ENCODE measurements at places on chromosomes 6 and 20.

- DNase-seq = no peak
These were observed 97.4 kb downstream of the THBS2 start for GRCh38 chr6:169156108-169156792.

DNA sequence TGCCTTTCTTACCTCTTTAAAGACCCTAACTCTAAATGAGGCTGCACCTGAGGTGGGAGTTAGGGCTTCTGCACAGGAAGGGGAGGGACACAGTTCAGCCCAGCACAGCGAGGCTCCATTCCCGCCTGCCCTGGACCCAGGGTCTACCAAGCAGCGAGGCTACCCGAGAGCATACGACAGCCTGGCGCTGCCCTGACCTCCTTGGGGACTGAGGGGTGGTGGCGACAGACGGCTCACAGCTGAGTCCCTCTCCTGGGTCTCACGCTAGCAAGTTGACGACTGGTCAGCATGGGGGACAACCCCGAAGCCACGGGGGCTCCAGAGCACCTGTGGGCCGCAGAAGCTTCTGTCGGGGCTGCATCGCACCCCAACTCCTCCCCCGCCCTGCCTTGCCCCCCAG is 24.4 kb downstream of the SLC17A9 start:
- DNase-seq = no peak

GRCh38 chr6:26646074-26646473 is 13.5 kb downstream of the ZNF322 start:
- no peak for DNase-seq

DNA sequence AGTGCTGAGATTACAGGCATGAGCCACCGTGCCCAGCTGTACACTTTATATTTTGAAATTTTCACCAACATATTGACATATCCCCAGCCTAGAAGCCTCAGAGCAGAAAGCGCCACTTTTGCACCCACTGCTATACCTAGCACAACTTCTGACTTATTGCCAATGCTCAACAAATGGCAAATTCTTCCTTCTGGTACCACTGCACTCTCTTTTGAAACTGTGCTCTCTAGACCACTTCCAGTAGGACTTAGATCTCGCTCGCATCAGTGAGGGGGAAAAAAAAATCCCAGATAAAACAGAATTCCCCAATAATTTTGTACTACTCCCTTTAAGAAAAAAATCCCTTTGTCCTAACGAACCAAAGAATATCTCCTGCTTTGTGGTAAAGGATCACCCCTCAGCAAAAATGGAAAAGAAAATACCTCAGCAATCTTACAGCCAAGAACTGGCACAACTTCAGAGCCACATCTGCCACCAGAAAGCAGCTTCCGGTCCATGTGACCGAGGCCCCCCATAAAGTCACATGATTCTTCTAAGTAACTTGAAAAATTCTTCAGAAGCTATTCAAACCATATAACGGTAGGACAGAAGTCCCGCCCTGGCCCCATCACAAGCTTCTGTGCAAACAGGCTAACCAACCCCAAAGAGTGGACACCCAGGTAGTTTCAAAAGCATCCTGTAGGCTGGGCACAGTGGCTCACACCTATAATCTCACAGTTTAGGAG is 18.5 kb upstream of the IL17F start:
- no peak for DNase-seq

- DNase-seq = no peak
These were observed 123.0 kb downstream of the PREX1 start for GRCh38 chr20:48704761-48705160.

GRCh38 chr6:45677381-45678284 is 299.9 kb upstream of the SUPT3H start:
- no peak for DNase-seq

DNA sequence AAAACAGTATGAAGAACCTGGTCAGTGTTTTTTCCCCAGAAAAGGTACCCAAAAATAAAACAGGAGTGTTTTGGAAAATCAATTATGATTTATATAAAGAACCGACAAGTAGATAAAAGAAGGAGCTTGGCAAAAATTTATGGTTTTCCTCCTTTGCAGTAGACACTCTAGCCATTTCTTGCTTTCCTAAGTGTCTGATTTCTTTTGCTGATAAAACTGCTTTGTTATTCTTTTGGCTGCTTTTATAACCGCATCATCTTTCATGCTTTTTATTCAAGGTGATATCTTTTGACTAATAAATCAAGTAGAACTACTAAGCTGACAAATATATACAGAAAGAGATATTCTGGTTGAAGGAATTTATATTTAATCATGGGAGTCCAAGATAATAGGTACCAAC is 16.6 kb downstream of the ATG5 start:
- DNase-seq = no peak

DNA sequence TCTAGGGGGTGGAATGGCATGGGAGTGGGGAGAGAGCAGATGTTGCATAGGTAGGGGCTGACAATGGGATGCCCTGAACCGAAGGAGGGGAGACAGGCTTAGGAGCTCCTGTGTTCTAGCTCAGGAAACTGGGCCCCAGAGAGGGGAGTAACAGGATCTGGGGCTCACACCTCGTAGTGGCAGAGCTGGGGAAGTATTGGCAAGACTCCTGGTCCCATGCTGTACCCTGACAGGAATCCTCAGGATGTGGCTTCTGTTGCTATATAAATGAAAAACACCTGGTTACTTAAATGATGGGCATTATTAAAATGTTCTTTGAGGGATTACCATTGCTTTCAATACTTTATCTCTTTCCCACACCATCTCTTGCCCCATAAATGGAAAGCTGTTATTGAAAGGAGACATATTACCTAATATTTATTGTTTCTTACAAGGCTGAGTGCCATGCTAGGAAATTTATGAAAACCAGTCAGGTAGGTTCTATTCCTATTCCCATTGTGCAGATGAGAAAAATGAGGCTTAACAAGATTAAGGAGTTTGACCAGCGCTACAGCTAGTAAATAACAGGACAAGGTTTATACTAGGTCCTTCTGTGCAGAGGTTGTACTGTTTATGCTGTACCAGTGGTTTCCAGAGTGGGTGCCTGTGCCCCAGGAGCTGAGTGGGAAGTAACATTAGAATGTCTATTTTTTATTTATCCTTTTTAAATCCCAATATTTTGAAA is 35.3 kb upstream of the TCP11 start:
- DNase-seq = no peak

GRCh38 chr20:42378826-42379225 is 760.6 kb upstream of the CHD6 start:
- DNase-seq = no peak

GRCh38 chr6:99612551-99613408 is 6.1 kb downstream of the PRDM13 start:
- no peak for DNase-seq

DNA sequence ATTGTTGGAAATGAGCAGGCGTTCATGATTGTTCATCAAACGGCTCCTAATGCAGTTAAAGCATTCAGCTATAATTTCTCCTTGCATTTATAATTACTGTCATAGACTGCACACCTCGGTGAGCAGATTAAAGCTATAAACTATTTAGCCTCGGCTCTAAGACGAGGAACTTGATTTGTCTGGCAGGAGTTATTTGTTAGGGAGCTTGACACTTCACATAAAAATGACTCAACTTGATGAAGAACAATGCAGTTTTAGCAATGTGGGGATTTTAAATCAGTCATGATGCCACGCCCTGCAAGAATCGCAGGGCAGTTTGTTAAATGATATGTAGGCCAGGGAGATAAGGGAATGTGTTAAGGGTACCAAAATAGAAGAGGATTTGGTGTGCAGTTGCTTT is 290.2 kb downstream of the TSHZ2 start:
- no peak for DNase-seq

DNA sequence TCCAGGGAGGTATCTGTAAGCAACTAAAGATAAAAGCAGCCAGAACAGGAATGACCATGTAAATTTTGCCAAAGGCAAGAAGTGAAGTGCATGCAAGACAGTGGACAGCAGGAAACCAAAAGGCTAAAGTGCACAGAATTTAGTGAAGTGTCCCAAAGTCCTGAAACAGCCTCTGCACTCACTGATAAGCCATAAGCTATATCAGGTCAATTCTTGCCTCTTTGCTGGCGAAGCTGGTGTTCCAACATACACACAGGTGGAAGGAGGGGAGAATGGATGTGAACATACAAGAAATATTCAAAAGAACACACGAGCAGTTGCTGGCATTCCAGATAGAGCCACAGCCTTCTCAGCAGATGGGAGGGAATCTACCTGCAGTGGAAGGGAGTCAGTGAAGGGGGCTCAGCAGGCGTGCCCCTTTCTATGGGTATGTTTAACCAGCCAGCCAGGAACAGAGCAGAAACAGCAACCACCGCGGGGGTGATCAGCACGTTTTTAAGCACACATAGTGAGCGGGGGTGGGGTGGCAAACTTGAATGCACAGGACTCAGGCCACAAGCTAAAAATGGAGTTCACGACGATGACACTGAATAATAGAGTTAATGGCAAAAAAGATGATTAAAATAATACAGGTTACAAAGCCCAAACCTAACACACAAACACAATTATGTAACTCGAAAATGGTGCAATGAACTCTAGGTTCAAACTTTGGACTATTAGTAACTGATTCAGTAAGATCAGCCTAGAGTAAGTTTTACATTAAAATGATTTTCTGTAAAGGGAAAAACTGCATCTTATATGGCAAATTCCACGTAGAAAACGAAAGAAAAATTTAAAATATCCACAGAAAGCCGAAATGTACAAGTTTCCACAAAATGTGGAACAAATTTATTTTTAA is 1.2 kb downstream of the ECI2 start:
- DNase-seq = no peak

- DNase-seq = no peak
These were observed at the start of gene RIN2 for GRCh38 chr20:19758133-19758500. TSS of gene RIN2 (plus strand) at chr20:19758258. CDS start at chr20:19889602, 131,344 bp downstream.

GRCh38 chr6:89260832-89261231 is 43.7 kb upstream of the GABRR1 start:
- no peak for DNase-seq

- DNase-seq = no peak
These were observed 459.8 kb upstream of the RUNX2 start for GRCh38 chr6:44868335-44868668.

DNA sequence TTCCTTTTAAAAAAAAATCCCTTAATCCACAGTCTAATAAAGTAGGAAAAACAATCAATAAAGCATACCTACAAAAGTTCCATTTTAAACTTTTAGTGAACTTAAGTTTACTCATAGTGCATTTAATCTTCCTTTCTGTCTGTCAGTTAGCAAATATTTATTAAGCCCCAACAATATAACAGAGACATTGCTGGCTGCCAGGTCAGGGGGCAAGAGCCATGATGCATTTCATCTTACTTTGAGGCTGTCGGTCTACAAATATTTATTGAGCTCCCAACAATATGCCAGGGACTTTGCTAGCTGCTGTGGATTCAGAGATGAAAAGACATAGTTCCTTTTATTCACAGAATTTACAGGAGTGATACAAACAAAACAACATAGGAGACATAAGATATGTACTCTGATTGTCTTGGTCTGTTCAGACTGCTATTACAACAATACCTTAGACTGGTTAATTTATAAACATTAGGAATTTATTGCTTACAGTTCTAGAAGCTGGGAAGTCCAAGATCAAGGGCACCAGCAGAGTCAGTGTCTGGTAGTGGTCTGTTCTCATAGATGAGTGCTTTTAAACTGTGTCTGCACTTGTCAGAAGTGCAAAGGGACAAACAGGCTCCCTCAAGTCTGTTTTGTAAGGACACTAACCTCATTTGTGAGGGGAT is 118.6 kb downstream of the PLCB1 start:
- DNase-seq = no peak

DNA sequence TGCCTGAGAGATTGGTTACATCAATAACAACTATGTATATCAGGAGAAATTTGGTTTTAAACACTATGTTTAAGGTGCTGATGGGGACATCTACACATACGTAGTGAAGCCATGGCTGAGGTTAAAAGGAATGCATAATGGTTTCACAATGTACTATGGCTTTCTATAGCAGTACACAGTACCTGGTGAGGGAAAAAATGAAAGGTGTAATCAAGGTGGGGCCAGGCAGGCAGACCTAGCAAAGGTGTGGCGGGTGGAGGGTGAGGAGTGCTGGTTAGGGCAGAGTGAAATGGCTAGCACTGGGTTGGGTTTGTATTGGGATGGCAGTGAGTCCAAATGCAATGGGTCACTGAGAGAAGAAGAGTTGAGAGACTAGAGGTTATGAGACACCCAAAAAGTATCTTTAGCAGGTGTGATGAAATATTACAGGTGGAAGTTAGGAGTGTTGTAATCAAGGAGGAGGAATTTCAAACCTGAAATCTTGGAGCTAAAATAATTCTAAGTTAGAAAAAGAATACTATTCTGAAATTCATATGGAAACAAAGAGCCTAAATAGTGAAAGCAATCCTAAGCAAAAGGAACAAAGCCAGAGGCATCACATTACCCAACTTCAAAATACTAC is 22.3 kb downstream of the PAQR8 start:
- no peak for DNase-seq

- no peak for DNase-seq
These were observed 113.9 kb upstream of the CST7 start for GRCh38 chr20:24835195-24835594.

DNA sequence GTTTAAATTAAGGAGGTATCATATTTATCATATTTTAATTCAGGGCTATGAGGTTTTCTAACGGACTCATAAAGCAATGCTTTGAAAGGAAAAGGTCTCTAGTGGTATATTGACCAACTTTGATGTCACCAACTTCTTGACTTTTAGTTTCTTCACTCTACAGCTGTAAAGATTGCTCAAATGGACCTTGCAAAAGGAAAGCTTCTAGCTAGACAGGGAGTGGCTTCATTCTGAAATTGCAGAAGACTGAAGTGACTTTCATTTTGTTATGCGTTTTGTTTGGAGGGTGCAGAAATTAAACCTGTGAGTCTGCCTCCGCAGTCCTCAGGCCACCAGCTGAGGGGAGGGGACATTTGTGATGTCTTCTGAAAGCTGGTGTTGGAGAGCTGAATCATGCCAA is 95.7 kb downstream of the SLC24A3 start:
- no peak for DNase-seq

GRCh38 chr6:152821525-152821924 is 70.9 kb downstream of the VIP start:
- no peak for DNase-seq

GRCh38 chr20:45813006-45813340 is 529 bp downstream of the UBE2C start:
- DNase-seq = no peak

DNA sequence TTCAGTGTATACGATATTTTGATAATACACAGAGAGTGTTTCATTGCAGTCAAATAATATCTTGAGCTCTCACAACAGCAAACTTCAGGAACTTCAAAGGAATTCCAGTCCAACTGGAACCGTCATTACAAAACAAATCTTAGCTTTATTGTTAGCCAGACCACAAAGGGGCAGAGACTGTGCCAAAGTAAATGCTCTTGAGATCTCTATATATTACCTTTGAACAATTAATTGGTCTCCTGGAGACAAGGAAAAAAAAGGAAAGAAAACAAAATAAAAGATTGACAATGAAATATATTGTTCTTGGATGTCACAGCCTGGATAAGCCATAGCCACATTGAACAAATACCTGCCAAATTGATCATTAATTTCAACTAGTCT is 70.0 kb downstream of the FOXC1 start:
- DNase-seq = no peak

All from activated T-helper 1 cell treated with Interleukin-2 at 50 U/mL for 16 hours (primary cell).